Activated T-helper 1 cell treated with Interleukin-2 at 50 U/mL for 16 hours (primary cell): ENCODE measurements at places on chromosomes 2 and 18.

GRCh38 chr2:8152392-8153257, 529.2 kb upstream of the ID2 start:
- no peak for DNase-seq

GRCh38 chr2:215797676-215798075, 215.7 kb downstream of the MREG start:
- no peak for DNase-seq

GRCh38 chr2:48900321-48901014, 144.9 kb upstream of the LHCGR start:
- DNase-seq, result no peak

GRCh38 chr2:105606081-105606480, 138.6 kb upstream of the NCK2 start:
- no peak for DNase-seq

DNA sequence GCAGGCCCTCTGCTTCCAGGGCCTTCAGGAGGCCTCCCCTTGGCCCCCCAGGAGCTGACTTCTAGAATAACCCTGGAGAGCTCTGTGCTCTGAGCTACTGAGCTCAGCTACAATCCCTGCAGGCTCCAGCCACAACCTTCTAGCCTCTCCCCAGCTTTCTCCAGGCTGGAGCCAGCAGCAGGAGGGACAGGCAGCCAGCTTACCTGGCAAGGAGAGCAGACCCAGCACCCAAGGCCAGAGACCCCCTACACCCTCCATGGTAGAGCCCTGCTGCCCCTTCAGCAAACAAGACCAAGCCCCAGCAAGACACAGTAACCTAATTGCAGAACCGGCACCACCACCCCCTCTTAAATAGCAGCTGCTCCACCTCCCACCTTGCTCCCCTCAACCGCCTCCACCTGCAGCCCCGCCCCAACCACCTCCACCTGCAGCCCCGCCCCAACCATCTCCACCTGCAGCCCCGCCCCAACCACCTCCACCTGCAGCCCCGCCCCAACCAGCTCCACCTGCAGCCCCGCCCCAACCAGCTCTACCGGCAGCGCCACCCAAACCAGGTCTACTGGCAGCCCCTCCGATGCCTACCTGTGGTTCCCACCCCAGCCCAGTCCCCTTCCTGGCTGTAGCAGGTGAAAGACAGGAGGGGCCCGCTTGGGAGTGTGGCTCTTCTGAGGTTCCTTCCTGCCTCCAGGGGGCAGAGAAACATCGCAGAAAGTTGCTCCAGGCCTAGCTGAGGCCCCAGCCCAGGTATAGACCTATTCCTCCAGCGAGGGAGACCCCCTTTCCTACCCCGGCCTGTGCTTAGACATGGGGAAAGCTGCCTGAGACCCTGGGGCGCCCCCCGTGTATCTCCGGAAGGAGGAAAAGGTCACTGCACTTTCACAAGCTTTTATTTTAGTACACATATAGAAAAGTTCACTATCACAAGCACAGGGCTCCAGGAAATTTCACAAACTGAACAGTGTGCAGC, at the start of gene ASTL:
TSS of gene ASTL (minus strand) at position 324 of the 967 bp plus-strand sequence. CDS start at position 258, 66 bp downstream.
- no peak for DNase-seq

GRCh38 chr2:239241431-239241960, 159.3 kb downstream of the HDAC4 start:
- DNase-seq, result no peak

- DNase-seq, result no peak
Observed at GRCh38 chr2:45069684-45070083, 60.4 kb upstream of the SIX2 start.

DNA sequence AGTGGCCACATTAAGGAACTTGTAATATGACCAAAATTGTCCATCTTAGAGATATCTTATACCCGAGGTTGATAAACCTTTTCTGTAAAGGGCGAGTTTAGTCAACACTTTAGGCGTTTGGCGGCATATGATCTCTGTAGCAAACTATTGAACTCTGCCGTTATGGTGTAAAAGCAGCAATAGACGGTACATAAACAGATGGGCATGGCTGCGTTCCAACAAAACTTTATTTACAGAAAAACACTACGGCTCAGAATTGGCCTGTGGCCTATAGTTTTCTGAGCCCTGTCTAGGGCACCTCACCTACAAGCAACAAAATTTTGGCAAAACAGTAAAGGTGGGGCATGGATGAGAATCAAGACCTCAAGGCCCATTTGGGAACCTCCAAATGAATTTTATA, 121.9 kb upstream of the HAAO start:
- no peak for DNase-seq

GRCh38 chr18:48659188-48660009, 120.6 kb downstream of the CTIF start:
- no peak for DNase-seq

- no peak for DNase-seq
Observed at GRCh38 chr18:77107292-77107691, 25.3 kb downstream of the MBP start.

- peak; percentile 25 for DNase-seq
Observed at GRCh38 chr18:62586151-62586774, 63.4 kb downstream of the ZCCHC2 start.

DNA sequence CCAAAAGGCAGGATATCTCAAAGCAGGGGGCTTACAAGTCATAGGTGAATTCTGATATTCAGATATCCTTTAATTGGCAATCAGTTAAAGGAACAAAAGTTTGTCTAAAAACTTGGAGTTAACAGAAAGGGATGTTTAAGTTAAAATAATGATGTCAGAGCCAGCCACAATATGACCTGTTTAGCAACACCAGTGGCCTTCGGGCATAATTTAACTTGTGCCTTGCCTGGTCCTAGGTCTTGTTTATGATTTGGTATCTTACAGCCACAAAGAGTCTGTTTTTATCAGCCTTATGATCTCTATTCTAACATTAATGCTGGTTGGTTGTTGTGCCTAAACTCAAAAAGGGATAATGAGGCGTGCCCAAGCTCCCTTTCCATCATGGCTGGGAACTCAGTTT, 252.9 kb downstream of the RNF152 start:
- DNase-seq, result no peak

- no peak for DNase-seq
Observed at GRCh38 chr2:217064234-217065011, 204.6 kb upstream of the TNP1 start.
